NCI-H82 (cell line): ENCODE measurements at places on chromosomes 5 and 9.

DNA sequence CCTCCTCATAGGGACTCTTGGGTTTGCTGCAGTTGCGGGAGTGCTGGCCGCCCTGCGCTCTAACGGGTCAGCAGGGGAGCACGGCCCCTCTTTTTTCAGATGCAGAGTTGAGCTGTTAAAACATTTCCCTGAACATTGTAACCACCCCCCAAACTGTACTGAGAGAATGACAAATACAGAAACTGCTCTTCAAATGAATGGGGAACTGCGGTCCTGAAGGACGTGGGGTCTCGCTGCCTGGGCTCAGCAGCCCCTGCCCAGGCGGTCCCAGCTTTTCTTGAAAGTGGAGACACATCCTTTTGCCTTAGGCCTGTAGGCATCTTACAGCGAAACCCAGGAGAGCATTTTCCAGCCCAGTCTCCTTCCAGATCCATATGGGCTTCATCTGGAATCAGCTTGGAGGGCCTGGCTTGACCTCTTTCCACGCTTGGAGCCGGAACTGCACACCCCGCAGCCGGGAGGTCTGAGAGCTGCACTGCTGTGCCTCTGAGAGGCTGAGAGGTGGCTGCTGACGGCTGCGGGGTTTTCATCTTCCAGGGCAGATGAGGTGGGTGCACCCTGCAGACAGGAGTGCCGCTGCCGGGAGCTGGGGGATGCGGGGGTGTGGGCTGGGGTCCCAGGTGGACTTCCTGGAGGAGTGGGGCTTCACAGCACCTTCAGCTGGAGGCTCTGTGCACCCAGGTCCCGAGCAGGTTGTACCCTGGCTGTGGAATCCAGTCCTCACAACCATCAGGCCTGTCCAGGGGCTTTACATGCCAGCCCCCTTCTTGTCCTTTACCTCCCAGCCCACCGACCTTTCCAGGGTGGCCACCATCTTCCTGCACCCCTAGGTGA, 1.2 kb upstream of the AGPAT2 start:
- peak; percentile 34 for DNase-seq

GRCh38 chr5:146813346-146814157, 65.0 kb downstream of the PPP2R2B start:
- no peak for DNase-seq

DNA sequence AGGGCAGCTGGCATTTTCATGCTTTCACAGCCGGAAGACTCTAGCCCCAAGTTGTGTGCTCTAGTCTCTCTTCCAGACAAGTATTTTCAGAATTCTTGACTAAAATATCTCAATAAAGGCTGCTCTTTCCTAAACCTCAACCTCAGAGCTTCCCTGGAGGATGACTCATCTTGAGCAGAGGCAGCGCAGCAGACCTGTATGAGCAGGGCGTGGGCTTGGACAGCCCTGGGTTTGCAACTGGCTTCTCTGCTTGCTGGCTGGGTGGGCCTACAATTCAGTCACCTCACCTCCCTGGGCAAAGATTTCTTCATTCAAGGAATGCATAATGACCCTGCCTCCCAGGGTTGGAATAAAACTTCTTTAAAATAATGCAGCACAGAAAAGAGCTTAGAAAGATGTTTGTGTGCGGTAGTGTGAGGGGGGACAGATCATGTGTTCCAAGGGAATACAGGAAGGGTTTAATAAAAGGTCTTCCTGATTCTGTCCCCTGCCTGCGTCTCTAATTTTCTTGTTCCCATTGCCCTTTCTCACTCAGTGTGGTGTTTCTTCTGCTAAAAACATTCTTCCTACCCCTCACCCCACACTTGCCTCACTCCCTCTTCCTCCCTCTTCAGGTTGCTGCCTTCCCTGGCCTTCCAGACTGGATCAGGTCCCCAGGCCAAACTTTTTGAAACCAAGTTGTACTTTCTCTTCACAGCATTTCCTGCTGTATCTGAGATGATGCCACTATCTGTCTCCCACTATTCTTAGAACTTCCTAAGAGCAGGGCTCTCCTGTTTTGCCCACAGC, 39.4 kb upstream of the MAP1B start:
- peak; percentile 14 for DNase-seq

DNA sequence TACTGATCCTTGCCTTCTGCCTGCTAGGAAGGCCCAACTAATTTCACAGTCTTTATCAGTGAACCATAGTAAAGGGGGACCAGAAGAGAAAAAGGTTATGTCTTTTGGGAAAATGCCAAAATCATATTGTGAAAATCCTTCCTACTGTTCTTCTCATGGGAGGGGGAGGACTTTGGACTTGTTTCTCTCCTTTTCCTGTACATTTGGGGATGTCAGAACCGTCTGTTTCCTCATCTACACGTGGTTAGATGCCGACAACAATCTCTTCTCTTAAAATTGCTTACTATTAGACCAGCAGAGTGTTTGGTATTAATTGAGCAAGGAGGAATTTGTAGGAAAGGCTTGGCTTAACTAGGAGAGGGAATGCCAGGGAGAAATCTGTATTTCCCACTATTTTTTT, 77.2 kb downstream of the TMC1 start:
- no peak for DNase-seq

DNA sequence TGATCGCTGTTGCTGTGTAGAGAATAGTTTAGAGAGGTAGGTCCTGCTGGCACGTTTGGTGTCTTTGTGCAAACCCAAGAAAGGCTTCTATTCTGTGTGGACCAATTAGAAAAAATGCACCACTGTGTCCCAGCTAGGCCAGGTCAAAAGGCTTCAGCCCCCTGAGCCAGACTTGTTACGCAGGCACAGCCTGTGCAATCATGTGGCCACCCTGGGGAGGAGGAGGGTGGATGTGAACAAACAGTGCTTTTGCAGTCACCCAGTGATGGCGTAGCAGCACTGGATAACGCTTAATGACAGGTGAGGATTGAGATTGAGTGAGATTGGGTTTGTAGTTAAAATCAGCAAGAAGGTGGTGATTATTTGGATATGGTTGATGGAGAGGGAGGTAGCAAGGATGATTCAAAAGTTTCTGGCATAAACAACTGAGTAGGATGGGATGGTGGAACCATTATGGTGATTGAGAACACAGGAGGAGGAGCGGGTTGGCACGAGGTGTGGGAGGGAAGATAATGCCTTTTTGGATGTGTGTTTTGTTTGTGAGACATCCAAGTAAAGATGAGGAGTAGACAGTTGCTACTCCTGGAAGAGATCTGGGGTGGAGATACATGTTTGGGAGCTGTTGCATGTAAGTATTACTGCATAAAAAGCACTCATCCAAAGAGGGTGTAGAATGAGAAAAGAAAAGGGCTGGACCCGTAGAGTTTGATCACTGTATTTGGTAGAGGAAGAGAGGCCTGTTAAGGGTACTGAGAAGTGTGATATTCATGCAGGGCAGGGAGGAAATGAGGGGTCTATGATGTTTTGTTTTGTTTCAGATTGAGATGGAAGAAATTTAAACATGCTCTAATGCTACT, 6.7 kb downstream of the GCNT1 start:
- DNase-seq: no peak
